Stimulated activated naive CD8-positive, alpha-beta T cell treated with anti-CD3 and anti-CD28 coated beads, Interleukin-15, amount 100 ng/mL, for 72 hours (primary cell): ENCODE measurements at places on chromosomes 1 and 21.

DNA sequence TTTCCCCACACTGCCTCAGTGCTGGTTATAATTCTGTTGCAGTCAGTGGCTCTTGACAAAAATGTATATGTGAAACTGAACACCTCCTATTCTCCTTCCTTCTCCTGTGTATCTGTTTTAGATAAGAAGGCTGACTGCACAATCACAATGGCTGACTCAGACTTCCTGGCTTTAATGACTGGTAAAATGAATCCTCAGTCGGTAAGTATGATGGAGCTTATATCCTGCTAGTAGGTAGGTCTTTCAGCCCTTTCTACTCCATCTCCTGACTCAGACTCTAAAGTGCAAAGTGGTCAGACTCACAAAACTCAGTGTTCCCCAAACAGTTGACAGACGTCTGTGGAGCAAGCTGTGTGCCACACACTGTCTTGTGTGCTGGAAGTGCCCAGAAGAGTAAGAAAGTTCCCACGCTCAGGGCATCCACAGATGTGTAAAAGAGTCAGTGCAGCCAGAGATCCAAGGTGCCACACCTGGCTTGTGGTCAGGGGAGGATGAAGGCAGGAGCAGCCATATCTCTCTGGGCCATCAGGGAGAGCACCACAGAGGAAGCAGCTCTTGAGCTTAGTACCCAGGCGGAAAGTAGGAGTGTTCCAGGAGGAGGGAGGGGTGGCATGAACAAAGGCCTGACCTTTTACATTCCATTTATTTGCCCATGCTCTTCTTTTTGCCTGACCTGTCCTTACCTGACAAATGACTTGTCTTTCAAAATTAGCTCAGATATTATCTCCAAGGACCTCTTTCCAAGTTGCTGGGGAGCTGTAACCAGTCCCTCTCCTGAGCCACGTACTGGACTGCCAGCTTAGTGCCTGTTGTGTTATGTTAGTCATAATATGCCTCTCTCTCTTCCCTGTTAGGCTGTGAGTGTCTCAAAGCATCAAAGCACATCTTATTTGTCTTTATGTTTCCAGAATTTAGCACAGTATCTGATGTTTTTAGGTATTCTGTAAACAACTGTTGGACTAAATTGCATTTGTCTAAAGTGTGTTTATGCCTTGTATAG, 14.0 kb upstream of the PODN start:
- DNase-seq = no peak

DNA sequence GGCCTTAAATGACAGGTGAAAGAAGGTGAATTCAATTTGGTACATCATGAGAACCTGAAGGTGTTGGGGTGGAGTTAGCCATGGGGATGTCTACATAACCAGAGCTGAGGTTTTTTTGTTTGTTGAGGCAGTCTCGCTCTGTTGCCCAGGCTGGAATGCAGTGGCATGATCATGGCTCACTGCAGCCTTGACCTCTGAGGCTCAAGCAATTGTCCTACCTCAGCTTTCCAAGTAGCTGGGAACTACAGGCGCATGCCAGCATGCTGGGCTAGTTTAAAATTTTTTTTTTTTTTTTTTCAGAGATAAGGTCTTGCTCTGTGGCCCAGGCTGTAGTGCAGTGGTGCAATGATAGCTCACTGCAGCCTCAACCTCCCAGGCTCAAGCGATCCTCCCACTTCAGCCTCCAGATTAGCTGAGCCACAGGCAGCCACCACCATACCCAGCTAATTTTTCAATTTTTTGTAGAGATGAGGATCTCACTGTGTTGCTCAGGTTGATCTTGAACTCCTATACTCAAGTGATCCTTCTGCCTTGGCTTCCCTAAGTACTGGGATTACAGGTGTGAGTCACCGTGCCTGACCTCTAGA, 1.9 kb upstream of the MPZ start:
- no peak for DNase-seq

DNA sequence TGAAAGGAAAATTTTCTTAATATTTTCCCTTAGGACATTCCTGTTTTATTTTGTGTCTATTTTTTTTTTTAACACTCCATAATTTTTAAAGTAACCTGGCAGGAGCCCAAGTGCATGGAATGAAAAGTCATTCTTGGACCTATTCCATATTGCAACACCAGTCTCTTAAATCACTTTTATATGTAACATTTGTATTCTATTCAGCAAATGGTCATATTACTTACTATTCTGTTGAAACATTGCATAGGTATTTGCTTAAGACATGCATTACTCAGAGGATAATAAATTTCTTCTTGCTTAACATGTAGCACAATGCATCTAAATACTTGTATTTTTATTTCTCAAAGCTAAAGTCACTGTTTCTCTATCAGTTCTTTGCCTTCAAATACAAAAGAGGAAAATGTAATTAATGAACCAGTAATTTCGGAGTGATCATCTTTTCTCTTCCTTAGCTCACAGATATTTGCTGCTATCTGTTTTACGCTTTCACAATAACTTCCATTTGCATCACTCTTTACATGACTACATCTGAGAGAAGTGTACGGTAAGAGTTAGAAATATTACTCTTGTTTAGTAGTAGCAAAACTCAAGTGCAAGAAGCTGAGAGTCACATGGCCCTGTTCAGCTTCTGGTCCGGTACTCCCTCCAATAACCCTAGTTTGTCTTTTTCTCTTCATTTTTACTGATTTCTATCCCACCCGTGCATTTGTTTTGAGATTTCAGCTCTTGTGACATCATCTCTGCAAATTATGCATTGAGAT, 394.8 kb downstream of the USP25 start:
- DNase-seq = no peak

GRCh38 chr1:7962014-7962335, 464 bp downstream of the PARK7 start:
- DNase-seq = no peak

GRCh38 chr1:18132711-18133541, 25.3 kb downstream of the IGSF21 start:
- no peak for DNase-seq

DNA sequence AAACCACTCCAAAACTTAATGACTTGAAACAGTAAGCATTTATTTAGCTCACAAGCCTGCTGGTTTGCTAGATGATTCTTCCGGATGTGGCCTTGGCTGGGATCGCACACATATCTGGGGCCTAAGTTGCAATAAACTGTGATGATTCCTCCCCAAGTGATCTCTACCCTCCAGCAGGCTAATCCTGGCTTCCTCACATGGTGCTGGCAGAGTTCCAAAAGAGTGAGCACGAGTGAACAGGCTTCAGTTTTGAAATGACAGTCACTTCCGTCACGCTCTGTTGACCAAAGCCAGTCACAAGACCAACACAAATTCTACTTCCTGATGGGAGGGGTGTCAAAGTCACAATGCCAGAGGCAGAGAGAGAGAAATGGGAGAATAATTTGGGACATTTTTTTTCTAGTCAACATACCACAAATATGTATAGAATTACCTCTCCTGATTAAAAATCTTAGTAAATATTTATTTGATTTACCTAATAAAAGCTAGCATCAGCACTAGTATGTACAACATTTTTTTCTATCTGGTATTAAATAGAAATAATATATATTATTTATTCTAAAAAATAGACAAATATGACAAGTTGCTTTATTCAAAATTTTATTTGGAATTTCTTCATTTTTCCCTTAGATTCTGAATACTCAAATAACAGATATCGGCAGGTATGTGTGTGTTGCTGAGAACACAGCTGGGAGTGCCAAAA, 292.7 kb downstream of the TPR start:
- DNase-seq = no peak

DNA sequence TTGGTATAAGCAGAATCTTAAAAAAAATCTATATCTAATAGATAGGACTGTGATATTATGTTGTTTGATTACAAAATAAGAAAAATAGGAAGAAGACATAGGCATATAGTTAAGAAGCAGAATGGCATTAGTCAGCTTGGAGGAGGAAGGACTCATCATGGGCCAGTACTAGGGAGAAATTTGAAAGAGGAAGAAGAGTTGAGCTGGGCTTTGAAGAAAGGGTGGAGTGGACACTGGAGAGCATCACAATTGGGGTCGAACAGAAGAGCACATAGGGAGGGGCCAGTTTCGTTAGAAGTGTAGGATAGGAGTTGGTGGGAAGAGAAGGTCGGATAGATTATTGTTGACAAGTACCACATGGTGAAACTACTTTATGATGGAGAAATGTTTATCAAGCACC, 129.3 kb downstream of the CACHD1 start:
- no peak for DNase-seq

- peak; percentile 74 for DNase-seq
These were observed 351.3 kb upstream of the SGIP1 start for GRCh38 chr1:66182551-66183178.

- DNase-seq = no peak
These were observed 116.5 kb downstream of the PTPRU start for GRCh38 chr1:29352719-29353420.

GRCh38 chr21:45064618-45065399, 9.6 kb upstream of the ADARB1 start:
- DNase-seq = no peak

DNA sequence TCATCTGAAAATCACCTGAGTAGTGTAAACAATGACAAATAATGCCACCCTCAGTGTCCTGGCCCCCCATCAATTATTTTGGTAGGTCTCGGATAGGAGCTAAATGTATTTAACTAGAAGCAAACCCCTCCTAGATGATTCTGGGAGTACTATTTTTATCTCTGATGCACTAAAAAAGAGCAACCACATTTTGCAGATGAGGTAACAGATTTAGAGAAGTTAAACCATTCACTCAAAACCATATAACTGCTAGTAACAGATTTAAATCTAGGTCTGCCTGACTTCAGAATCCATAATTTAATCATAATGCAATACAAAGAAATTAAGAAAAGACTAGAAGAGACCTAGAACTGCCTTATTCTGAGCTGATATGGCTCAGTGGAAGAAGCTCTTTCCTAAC, 17.3 kb upstream of the PTCH2 start:
- no peak for DNase-seq

DNA sequence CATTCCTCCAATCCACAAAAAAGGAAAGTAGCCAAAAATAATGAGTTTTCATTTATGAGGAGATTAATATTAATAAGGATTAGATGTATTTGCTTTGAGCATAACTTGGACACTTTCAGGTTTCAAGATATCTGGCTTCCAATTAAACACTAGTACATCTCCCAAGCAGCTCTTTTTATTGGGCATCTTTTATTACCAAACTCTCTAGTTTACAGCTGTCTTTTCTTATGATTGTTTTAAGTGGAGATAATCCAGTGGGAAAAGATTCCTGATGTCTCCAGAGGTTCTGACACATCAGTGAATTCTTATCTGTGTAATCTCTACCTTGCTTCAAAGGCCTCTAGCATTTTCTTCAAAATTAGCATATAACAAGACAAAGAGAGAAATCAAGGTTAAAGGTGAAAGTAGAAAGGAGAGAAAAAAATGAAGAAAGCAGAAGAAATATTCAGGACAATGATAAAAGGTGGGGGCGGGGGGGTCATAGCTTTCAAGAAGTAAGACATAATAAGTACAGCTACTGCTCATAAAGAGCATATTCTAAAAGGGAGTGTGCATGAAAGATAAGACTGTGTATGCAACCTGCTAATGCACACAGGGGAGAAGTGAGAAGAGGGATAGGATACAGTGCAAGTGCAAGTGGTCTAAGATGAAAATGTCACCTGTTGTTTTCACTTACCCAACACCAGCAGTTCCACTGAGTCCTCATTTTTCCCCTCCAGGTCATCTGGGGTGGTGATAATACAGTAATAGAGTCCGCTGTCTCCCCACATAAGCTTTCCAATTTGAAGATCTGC, 19.1 kb downstream of the ILDR2 start:
- DNase-seq = no peak

- DNase-seq = no peak
These were observed 10.9 kb downstream of the TMPRSS3 start for GRCh38 chr21:42384989-42385388.

GRCh38 chr1:31586376-31587327, 10.3 kb downstream of the TINAGL1 start:
- DNase-seq = no peak

DNA sequence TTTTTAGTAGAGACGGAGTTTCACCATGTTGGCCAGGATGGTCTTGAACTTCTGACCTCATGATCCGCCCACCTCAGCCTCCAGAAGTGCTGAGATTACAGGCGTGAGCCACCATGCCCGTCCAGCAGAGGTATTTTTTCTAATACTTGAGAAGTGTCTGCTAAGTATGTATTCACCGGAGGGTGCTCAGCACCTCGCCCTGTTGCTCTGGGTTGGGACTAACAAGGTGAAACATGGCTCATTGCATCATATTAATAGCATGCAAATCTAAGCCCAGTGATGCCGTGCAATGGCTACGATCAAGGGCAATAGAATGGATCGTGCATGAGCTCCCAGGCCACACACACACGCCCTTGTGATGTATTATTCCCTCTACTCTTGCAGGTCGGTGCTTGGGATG, 68.7 kb downstream of the PDE9A start:
- DNase-seq = no peak

- DNase-seq = no peak
These were observed 43.8 kb downstream of the RUNX3 start for GRCh38 chr1:24886241-24886640.

GRCh38 chr1:11150326-11150725, 38.8 kb upstream of the ANGPTL7 start:
- DNase-seq = no peak

GRCh38 chr1:1578371-1578940, 3.8 kb upstream of the SSU72 start:
- DNase-seq = no peak

- no peak for DNase-seq
These were observed 85.3 kb downstream of the MAP3K21 start for GRCh38 chr1:233412812-233413211.

DNA sequence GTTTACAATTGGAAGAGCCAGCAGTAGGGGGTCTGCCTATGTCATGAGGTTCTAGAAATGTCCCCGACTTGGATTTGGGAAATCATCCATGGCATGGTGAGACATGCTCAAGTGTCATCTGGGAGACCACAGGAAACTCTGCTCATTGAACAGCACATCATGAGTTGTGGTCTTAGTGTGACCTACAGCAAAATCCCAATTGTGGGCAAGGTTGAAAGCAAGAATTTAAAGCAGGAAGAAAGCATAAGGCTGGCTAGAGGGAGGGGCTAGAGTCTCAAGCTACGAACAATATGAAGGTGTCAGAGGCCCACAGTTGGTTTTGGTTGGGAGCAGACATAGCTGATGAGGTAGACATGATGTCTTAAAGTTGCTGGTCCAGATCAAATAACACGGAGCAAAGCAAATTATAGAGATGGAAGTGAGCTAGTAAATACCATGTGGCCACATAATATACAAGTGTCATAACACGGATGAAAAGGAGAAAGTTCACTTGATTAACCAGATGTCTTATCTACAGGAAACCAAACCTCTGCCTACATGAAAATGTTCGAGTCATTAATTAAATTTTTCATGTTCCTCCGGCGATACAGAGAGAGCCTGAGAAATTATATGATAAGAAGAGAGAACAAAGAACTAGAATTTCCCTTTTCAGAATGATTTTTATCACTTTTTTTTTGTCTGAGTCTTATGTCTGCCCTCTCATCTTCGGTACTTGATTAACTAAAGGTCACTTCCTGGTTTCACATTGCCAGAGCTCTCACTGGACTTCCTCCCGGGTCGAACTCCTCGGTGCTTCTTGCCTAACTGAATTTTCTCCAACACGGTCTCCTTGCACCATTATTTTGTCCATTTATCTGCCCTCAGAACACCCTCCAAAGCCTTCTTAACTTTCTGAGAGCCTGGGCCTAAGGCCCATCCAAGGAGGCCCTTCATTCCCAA, 67.5 kb upstream of the DUSP10 start:
- DNase-seq = no peak

GRCh38 chr1:161499099-161500039, 5.9 kb upstream of the FCGR2A start:
- DNase-seq = no peak
